ENCODE measurements at places on chromosomes 4 and X.
A peak's percentile ranks its signal among the peaks of the same experiment; 100 is the strongest.

DNA sequence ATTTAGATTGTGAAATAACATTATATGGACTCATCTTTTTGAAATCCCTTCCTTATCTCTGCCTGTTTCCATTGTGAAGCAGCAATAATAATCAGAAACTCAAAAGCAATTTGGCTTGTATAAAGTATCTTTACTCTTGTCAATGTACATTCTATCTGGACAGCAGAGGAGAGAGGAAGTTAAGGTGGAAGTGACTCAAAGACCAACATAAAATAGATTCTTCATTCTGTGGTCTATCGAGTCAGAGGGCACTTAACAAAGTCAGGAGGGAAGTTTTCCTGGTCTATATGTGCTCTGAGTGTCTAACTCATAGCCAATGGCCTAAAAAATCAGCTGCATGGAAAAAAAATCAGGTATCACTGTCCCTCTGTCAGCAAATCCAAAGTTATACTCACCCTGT, 155.5 kb downstream of the EMCN start:
- no peak for DNase-seq

- no peak for DNase-seq
Observed at GRCh38 chr4:99817309-99817890, 773 bp downstream of the DAPP1 start.

- DNase-seq, result no peak
Observed at GRCh38 chr4:157048248-157048647, 27.7 kb upstream of the GLRB start.

- DNase-seq, result no peak
Observed at GRCh38 chr4:123506011-123506695, 109.6 kb downstream of the SPRY1 start.

DNA sequence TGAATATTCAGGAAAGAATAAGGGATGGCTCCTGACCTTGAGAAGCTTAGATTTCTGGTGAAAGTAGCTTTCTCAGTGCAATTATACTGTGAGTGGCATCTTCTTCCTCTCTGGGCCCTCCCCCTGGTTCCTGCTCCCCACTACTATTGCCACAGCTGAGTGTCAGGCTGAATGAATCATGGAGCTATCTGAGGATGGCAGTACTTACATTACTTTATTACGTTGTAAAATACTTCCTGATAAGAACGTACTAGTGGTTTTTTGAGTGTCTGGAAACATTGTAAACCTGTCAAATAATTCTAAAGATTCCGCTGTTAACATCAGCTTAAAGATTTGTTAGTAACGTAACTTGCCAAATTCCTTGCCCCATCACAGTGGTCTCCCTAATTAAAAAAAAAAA, 36.2 kb downstream of the ARHGAP10 start:
- peak; percentile 29 for DNase-seq

DNA sequence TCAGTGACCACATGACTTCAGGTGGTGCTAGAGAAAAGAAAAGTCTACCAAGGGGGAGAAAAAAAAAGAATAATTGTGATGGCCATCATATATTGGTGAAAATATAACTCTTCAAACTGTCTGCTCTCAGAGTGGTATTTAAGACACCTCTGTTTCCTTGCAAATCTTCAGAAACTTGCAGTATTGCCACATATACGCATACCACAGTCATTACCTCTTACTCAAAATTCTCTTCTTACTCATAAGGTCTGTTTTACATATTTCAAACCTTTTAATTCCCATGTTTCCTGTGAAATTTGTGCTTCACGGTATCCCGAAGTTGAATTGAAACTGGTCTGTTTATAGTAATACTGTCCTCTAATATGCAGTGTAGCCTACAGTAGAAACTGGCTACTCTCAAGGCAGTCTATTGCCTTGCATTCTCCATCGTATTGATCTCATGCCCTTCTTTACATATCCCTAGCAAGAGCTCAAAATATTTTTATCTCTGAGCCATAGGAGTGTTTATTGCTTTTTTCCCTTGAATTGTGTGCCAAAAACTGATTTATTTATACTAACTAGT, 34.7 kb upstream of the LHFPL1 start:
- no peak for DNase-seq

DNA sequence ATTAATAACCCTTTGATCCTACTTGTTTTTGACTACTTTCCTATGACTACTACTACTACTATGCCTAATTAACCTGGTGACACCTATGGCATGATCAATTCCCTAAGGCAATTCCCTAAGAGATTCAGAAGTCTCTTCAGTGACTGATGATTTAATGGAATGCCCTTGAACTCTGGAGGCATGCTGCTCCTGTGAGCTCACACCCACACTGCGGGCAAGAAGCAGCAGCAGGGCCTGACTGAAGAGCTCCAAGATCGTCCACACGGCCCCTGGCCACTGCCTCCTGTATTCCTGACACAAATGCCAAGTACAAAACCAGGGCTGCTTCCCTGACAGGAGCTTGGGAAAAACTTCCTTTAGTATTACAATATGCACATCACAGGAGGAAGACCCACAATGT, 74.2 kb upstream of the STS start:
- no peak for DNase-seq
